Uterus (tissue), 4 donors: ENCODE measurements at places on chromosomes 1 and 21.

- peak; percentile 49 for DNase-seq
Observed at GRCh38 chr1:202192770-202193613, 607 bp upstream of the LGR6 start.

DNA sequence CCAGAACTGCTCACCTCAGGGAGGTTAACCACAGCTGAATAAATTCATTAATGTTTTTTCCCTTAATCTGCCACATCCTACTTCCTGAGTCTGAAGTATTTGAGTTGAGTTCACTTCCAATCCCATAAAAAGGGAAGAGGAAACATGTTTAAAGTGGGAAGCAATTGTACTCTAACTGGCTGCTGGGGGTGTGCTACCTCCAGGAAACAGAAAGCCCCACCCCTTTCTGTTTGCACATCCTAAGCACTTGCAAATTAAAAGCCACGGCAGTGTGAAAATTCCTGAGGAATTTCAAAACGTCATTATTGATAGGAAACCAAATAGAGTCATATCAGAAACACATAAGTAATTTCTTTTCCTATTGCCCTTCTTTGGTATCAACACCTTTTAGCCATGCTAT, 307.0 kb upstream of the NR5A2 start:
- DNase-seq = no peak

DNA sequence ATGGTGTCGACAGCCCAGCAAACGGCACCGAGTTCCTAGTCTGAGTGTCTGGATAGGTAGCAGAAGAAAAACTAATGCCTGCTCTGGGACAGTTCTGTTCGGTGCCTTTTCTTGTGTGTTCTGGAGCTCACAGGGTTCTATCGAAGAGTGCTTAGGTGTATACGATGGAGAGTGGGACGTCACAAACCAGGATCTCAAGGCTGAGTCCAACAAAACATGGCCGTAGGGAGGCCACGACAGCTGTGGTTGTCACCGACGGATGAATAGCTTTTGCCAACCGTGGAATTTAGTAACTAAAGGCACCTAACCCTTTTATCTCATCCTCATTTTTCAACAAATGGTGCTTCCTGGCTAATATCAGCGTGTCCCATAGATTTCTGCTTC, 635 bp upstream of the SYNJ1 start:
- no peak for DNase-seq

DNA sequence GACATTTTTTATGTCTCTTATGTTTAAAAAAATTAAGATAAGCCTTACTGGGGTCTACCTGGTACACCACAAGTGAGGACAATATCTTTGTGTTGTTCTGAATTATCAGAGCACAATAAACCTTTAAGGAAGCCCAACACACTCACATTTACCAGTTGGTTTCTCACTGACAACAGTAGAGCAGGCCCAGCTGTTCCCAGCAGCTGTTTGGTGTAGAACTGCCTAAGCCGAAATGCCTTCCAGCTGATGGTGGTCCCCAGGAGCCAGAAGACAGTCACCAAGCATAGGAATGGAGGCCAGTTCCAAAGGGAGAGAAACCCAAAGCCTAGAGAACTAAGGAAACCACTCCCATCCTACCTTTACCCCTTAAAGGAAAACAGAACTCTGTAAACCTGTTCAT, 428.6 kb upstream of the CAMK1G start:
- DNase-seq = no peak

- DNase-seq = no peak
Observed at GRCh38 chr1:25728301-25728935, 71.6 kb upstream of the SELENON start.

GRCh38 chr1:4485398-4485797, 169.0 kb upstream of the AJAP1 start:
- no peak for DNase-seq

DNA sequence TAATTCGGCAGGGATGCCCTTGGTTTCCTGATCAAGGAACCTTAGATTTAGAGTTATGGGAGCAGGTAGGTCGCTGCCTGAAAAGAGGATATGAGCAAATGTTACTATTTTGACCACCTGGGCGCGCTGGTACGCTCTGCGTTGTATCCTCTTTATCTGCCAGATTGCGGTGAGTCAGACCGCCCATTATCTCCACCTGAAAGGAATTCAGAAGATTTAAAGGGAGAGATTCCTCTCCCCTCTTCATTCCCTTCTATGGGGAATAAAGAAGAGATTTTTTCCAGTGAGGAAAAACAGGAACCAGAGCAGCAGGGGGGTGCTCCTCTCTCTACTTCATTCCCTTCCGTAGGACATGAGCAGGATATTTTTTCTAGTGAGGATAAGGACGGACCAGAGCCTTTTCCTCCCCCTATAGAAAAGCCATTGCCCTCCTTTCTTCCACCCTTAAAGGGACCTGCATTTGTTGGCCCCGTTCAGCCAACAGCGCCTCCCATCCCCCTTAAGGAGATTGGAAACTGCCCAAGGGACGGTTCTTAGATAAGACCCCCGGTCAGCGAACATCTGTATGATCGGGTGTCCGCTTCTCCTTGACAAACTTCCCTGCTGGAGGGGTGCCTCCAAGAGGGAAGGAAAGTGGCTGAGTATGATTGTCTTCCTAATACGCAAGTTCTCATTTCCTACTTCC, 34.1 kb downstream of the CLCA1 start:
- peak; percentile 82 for DNase-seq
